ENCODE measurements at places on chromosomes 4 and X.

DNA sequence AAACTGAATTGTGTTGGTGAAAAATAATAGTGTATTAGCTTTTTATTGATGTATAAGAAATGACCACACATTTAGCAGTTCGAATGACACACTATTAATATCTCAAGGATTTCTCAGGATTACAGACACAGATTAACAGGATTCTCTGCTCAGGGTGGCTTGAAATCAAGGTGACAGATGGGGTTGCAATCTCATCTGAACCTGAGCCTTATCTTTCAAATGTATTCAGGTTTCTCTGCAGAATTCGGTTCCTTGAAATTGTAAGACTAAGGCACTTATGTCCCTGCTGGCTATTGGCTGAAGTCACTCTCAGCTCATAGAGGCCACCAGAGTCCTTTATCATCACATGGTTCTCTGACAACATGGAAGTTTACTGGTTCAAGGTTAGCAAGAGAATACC lies 1780.1 kb downstream of the ARAP2 start:
- no peak for DNase-seq

DNA sequence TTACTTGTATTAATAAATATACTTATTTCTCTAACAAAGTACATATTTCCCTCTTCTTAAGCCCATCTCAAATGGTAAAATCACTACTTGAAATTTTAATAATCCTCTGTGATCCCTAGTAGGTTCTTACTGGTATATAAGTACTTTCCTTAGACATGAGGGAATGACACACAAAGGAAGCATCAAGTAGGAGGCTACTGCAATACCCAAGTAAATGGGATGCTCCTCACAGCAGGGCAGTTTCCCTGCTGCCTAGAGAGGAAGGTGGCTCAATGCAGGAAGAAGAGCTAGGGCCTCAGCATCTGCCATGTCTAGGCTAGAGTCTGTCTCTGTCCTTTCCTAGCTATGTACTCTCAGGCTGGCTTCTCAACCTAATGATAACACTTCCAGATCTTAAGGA lies 122.1 kb upstream of the DIPK2B start:
- DNase-seq = no peak

DNA sequence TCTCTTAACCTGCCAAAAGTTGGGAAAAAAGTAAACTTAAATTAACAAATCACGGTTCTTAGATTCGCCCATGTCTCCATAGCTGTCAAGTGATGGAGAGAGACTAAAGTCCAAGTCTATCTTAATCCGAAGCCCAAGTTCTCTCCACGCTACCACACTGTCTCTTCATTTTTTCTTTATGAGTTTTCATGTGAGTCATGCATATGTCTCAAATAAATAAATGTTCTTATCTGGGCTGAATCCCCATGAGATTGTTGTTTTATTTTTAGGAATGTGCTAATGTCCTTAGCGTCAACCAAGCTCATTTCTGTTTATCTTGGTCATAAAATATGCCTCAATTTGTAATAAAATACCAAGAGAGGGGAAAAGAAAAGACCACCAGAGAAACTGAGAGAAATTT lies 169.3 kb downstream of the RCHY1 start:
- DNase-seq = no peak

GRCh38 chr4:144342949-144343760 lies 202.6 kb upstream of the GYPA start:
- no peak for DNase-seq

GRCh38 chr4:7377223-7377865 lies 57.4 kb downstream of the PSAPL1 start:
- DNase-seq = no peak

GRCh38 chrX:151621422-151621821 lies 57.9 kb downstream of the PASD1 start:
- no peak for DNase-seq

DNA sequence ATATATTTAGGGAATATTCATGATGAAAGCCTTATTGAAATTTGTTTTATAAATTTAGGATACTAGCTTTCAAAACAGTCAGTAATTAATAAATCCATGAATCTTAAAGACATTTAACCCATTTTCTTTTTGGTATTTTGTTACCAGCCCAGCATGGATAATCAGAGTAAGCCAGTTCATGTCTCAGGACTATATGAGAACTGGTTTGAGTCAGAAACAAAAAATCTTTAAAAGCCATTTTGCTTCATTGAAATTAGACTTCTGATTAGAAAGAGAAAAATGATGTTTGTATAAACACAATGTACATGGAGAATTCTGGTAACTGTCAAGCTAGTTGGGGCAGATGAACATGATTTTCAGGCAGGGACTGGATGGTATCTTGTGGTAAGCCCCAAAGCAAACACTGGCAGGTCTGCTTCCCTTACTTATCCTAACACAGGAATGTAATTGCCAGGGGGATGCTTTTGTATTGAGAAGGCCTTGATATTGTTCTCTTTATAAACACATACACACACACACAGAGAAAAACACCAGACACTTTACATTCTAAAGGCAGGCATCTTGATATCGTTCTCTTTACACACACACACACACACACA lies 9.4 kb downstream of the ARHGAP10 start:
- DNase-seq = no peak

- DNase-seq = peak; percentile 70
These were observed 86.3 kb downstream of the EGF start for GRCh38 chr4:109998867-109999584.

GRCh38 chr4:26991057-26991456 lies 130.4 kb downstream of the STIM2 start:
- no peak for DNase-seq

DNA sequence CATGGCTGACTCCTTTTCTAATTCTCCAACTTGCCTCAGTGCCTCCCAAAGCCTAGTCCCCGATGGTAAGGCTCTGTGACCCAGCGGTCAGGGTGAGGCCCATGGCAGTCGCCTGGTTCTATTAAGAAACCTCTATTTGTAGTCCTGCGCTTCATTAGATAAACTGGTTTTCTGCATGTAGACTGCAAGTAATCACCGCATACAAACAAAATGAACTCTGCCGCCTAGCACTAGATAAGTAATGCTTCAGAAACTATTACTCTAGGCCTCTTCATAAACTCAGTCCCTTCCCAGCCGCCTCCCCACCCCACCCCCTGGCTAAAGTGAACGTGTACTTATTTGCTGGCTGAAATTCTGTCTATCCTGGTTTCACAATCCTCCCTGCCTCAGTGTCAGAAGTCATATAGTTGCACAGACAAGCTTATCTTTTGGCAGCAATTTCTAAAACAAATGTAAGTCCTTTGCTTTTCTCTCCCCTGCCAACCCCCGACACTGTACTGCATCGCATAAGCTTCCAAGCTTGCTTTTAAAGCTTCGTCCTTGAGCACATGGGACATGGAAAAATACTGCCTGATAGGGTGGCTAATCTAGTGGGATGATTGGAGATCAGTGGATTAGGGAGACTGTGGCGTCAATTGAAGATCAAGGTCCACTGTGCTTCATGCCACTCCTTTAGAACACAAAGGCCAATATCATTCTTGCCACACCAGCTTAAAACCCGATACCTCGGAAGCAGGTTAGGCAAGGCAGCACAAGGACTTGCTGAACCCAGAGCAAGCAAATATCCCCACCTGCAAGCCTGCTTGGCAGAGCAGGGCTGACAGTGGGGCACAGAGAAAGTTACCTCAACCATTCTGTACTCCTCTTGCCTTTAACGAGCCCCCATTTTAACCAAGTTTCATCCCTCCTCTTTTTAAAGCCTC lies 125.8 kb downstream of the IRF2 start:
- no peak for DNase-seq

DNA sequence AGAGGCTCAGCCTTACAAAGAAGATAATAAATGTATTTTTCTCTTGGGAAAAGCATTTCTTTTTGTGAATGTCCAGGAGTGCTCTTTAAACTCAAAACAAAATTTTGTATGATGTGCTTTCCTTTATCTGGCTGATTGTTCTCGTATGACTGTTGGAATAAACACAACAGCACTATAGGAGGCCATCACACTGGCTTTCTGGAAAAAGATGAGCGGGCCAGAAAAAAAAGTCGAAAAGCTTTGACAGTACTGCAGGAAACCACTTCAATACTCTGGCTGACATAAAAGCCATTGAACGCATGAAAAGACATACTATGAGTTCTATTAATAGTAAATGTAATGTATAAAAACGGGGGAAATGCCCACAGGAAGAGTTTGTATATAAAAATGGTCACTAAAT lies 64.7 kb upstream of the CTSO start:
- no peak for DNase-seq

- DNase-seq = no peak
These were observed 75.0 kb upstream of the DHX15 start for GRCh38 chr4:24659241-24659961.

GRCh38 chr4:85818700-85819099 lies 343.8 kb downstream of the ARHGAP24 start:
- peak; percentile 74 for DNase-seq

DNA sequence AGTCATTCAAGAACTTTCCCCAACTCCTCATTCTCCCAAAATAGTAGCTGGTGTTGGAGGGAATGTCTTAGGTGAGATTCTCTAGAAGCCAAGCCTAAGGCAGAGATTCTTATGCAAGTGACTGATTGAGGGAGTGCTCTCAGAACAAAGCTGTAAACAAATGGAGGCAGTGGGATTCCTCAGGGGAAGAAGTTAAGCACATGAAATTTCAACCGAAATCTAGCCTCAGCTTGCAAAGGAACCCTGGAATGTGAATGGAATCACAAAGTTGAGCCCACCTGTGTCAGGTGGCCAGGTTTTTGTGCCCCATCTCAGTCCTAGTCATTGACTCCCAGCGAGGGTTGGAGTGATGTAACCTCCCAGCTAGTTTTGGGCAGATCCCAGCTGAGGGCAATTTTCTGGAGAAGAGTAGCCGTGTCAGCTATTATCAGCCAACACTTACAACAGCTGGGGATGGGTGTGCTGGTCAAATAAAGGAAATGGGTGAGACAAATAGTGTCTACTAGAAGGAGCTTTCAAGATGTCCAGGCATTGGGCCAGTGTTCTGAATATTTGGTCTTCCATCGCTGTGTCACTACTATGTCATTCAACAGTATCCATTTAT lies 29.7 kb upstream of the FGF2 start:
- DNase-seq = no peak

- DNase-seq = peak; percentile 85
These were observed 25.2 kb upstream of the G3BP2 start for GRCh38 chr4:75698162-75698962.

- no peak for DNase-seq
These were observed 113.3 kb upstream of the C1GALT1C1 start for GRCh38 chrX:120742946-120743665.

- no peak for DNase-seq
These were observed 73.9 kb downstream of the CXXC4 start for GRCh38 chr4:104420766-104421165.

DNA sequence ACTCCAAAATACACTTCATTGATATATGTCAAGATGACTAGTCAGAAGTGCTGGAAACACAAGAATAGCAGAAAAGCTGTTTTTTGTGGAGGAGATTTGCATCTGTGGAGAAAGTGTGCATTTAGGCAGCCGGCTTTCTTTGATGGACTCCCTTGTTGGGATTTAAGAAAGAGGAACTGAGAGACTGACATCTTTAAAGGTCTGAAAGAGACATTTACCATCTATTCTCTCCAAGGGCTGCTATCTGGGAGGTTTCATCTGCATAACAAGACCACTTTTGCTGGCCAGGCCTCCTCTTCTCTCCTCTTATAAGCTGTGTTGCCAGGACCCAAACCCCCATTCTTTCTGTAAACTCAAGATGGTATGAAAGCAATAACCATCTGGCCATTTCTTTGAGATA lies 1065.0 kb downstream of the NLGN4X start:
- DNase-seq = no peak

DNA sequence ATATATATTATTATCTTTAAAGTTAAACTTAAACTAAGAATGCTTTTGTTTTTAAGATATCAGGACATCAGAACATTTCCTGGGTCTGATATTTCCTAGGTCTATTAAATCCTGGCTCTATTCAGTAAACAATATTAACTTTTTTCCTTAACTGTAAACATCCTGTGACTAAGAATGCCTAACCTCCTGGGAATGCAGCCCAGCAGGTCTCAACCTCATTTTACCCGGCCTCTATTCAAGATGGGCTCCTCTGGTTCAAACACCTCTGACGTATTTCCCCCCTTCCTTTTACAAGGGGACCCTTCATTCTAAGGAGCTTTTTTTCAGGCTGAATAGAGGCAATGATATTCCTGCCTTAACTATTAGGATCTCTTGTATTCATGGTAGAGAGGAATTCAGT lies 35.8 kb upstream of the DYNLT3 start:
- no peak for DNase-seq

- peak; percentile 83 for DNase-seq
These were observed at the start of gene CYSLTR1 for GRCh38 chrX:78327370-78328086. Gene CYSLTR1, minus strand, starts transcription at chrX:78327611. Its CDS starts 53,865 bp downstream, at chrX:78273746.

DNA sequence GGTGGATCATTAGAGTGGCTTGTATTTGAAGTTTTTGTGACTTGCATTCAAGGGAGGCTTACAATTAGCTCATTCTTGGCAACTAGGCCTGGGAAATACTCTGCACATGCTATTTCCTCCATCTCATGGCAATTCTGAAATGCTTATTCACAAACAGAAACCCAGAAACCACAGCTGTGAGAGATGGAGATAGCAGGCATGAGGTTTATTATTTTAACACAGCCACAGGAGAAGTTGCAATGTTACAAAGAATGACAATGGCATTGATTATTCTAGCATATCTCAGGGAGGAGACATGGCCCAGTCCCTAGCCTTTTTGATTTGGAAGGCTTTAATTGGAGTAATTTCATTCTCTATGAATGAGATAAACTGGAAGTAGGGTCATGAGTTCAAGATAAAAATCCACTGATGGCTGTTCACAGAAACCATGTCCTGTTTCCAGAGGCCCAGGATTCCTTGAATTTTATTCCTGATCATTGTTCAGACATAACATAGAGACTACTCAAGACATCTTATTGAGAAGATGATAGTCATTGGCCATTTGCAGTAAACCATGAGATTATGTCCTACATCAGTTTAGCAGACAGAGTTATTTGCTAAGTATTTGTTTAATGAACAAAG lies 123.9 kb downstream of the MID1 start:
- DNase-seq = no peak

DNA sequence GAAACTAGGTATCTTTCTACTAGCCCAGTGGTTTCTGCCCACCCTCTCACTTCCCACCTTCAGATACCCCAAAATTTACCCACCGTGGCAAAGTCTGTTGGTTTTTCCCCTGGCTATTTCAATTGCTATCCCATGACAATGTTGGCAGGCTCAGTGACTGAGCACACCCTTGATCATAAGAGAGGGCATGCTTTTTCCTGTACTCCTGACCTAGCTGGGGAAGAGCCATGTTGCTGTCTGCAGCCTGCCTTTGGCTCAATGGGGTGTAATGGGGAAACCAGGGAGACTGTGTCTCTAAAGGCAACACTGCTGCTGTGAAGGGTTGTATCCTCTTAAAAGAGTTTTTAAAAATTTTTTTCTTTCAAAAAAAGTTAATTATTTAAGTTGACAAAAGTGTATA lies 90.4 kb upstream of the CITED1 start:
- DNase-seq = no peak

Measured in Kasumi-1 (cell line).